Myocyte (in vitro differentiated cells): ENCODE measurements at places on chromosomes 16 and 17. TPM values are rescaled to one million over a fixed set of nuclear protein-coding genes. Genes with fewer than 3 reads are reported as not detected.

Gene INCA1
- total RNA-seq = 0.62 TPM in 1 of 2 replicates, not detected in the other

Gene EVPLL
- not detected in 2 replicates for total RNA-seq

Gene TAC4
- total RNA-seq = not detected in 2 replicates

Gene SLC16A13
- 0.10 and 0.75 TPM in 2 replicates for total RNA-seq

Gene IGF2BP1
- total RNA-seq = 6.7 and 9.3 TPM in 2 replicates

Gene SLC47A1
- 0.24 and 2.2 TPM in 2 replicates for total RNA-seq

Gene NPIPB8
- not detected in 2 replicates for total RNA-seq

Gene HS3ST2
- not detected in 2 replicates for total RNA-seq

Gene ZPBP2
- total RNA-seq = not detected in 2 replicates

Gene CTRB2
- 2.3 and 6.1 TPM in 2 replicates for total RNA-seq

Gene SLC13A2
- not detected in 2 replicates for total RNA-seq

Gene HOXB4
- 4.1 and 4.8 TPM in 2 replicates for total RNA-seq

Gene YPEL2
- 12.3 and 16.2 TPM in 2 replicates for total RNA-seq

Gene CHST4
- total RNA-seq = not detected in 2 replicates
